ENCODE measurements at places on chromosomes 7 and 10.

- peak; percentile 69 for DNase-seq
These were observed 1.7 kb upstream of the CXCL12 start for GRCh38 chr10:44386546-44387052.

DNA sequence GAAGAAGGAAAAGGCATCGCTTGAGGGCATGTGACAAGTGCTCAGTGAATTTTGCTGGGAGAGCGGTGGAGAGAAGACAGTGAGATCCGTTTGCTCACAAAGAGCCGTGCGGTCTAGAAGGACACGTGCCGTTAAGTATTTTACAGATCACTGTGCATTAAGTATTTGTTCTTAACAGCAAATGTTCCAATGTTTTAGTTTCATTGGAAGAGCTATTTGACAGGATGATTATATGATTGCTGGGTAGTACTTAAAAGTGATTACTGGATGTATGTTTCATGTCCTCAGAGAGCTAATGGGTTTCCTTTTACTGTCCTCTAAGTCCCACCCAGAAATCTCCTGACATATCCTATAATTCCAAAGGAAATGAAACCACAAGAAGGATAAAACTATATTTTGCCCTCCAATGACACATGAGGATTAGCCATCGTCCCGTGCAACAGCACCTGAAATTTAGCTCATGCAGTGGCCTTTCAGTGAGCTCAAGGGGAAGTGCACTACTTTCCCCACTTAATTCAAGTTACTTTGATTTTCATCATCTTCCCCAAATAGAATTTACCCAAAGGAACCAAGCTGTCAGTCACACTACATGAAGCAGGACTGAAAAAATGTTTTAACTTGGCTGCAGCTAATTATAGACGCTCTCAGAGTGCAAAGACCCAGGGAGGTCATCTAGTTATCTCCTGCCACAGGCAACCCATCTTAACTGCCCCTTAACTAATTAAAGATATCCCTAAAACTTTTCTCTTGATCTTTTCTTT lies 80.3 kb downstream of the KLF6 start:
- DNase-seq = no peak

GRCh38 chr10:98041352-98042043 lies 11.1 kb upstream of the CRTAC1 start:
- DNase-seq = peak; percentile 18

DNA sequence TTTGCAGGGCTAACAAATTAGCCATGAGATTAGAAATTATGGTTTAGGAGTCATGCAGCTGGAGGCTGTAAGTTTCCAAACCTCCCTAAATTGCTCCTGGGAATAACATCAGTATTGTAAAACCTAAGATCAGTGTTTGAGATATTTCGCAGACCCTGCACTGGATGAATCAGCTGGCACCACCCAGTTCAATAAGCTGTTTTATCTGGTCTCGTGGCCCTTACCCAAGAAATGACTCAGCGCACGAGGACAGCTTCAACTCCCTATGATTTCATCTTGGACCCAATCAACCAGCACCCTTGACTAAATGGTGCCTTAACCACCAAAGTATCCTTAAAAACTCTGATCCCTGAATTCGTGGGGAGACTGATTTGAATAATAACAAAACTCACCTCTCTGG lies 482.0 kb upstream of the PCDH15 start:
- DNase-seq = no peak

- no peak for DNase-seq
These were observed 32.7 kb upstream of the FZD8 start for GRCh38 chr10:35674843-35675242.

- DNase-seq = no peak
These were observed 38.8 kb downstream of the SVOPL start for GRCh38 chr7:138662076-138662990.

DNA sequence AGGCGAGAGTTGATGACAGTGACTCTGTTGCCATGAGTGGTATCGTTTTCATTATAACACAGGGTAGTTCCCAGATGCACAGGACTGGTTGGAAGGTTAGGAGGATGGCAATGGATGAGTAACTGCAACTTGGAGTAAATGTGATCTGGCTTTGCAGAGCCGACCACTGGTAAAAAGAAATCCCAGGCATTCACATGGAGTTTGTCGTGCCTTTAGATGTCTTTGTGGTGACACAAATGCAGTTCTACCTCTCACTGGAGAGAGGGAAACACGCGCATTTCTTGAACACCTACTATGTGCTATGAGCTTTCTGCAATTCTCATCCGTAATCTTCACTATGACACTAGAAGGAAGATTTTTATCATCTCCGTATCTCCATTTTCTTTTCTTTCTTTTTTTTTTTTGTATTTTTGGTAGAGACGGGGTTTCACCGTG lies 1.7 kb upstream of the MNX1 start:
- DNase-seq = no peak

DNA sequence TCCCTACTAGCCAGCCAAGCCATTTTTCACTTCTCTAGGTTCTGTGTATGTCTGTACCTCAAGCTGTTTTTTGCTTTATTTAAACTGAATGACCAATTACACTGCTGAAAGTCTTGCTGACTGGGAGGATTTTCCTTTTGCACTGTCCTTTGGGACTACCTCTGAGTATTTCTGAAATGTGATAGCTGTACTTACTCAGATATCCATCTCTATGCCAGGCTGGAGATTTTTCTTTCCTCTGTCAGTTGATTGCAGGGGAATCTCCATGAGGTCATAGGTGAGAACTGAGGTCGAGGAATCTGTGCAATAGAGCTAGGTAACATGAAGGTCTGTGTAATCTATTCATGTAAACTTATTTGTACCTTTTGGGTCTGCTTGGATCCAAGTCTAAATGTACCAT lies 38.9 kb upstream of the ANKRD1 start:
- no peak for DNase-seq

- peak; percentile 28 for DNase-seq
These were observed at the start of gene GRM8 for GRCh38 chr7:127252778-127253280. Gene GRM8, minus strand, starts transcription at chr7:127252941.

DNA sequence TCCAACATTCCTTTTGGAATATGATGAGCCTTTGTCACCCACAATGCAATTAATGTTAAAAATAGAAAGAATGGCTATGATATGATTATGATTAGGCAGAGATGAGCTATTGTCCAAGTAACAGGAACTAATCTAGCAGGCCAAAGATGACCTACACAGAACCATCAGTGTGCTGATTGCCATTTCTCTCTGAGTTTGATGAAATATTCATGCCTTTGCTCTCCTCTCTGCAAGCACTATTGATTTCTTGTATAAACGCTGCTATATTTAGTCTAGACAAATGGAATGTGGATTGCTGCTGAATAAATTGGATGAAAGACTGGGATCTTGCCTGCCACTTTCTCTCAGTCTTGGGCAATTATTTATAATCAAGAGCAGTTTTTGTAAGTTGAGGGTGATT lies 85.4 kb downstream of the HDAC9 start:
- DNase-seq = peak; percentile 26

GRCh38 chr10:131854579-131855335 lies 46.1 kb upstream of the PPP2R2D start:
- DNase-seq = no peak

DNA sequence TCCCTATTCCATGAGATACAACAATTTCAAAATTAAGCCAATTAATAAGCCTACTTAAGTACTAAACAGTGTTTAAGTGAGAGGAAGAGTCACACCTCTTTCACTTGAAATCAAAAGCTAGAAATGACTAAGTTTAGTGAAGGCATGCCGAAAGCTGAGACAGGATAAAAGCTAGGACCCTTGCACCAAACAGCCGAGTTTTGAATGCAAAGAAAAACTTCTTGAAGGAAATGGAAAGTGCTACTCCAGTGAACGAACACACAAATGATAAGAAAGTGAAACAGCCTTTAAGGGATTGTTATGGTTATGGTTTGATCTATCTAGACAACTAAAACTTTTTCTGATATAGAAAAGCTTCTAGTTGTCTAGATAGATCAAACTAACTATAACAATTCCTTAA lies 135.4 kb upstream of the KMT2E start:
- DNase-seq = no peak

- DNase-seq = no peak
These were observed 41.9 kb downstream of the DGKI start for GRCh38 chr7:137804836-137805235.

GRCh38 chr7:129975309-129975708 lies 22.5 kb upstream of the UBE2H start:
- DNase-seq = no peak

DNA sequence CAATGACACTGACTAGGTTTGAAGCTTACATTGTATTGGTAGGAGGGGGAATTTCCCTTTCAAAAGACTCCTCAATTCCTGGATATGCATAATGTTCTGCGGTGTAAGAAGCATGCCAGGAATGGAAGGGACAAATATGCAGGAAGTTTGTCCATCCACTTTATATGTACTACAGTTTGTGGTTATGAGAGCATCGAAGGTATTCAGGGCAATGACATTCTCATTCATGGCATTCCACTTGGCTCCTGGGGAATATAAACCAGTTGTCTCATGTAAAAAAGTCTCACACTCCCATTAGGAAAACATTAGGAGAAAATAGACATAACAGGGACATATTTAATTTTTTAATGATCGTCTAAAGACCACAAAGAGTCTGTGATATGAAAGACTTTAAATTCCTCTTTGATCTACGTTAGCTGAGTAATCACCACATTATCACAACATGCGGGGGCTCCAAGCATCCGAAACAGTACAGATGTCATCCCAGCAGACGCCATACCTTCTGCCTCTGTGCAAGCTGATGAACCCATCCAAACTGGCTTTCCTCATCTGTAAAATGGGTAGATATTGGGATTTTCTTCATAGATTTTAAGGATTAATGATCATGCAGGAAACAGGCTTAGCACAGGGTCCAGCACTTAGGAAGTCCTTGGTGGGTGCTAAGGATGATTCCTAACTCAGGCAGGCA lies 675.3 kb downstream of the INHBA start:
- peak; percentile 99 for DNase-seq

DNA sequence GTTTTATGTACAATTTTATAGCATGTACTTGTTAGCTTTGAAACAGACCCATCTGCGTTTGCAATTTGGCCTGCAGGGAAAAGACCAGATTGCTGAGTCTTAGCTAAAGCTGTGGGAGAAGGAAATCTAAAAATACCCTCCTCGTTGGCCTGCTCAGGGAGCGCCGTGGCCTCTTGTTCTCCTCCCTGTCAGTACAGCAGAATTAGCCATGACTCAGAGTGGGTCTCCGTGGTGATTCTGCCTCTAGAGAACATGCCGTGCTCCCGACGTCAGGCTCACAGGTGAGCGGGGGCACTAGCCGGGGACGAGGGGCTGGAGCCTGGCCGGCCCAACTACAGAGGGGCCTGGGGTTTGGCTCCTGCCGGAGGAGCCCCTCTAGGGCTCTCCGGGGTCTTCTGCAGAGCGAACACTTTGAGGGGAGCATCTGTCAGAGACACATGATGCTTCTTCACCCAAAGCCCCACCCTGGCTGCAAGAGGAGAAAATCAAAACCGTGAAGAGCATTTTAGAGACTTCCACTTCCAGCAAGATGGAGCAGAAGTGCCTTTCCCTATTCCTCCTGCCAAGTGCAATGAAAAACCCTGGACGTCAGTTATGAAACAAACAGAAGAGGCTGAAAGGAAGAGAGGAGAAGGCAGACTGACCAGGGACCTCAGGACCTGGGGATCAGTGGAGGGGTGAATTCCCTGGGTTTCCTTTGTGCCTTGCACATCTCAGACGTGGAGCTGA lies 98.9 kb downstream of the LHPP start:
- peak; percentile 24 for DNase-seq

GRCh38 chr7:45421806-45422205 lies 152.4 kb upstream of the ADCY1 start:
- DNase-seq = peak; percentile 77

DNA sequence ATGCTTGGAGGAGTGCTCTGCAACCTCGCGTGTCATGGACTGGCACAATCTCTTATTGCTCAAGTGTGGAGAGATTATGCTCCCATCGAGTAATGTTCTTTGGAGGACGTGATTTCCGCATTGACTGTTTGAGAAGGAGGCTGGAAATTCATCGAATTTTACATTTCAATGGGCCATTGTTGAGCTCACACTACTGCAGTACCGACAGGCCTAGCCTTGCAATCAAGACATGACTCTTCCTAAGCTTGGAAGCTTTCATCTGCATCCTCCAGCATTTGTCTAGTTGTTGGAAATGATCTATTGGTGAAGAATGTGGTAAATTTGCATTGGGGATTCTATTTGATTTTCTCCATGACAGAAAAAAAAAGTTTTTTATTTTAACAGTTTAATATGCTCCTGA lies 156.8 kb downstream of the FZD1 start:
- DNase-seq = no peak

GRCh38 chr10:29608062-29608461 lies 26.7 kb downstream of the SVIL start:
- no peak for DNase-seq

DNA sequence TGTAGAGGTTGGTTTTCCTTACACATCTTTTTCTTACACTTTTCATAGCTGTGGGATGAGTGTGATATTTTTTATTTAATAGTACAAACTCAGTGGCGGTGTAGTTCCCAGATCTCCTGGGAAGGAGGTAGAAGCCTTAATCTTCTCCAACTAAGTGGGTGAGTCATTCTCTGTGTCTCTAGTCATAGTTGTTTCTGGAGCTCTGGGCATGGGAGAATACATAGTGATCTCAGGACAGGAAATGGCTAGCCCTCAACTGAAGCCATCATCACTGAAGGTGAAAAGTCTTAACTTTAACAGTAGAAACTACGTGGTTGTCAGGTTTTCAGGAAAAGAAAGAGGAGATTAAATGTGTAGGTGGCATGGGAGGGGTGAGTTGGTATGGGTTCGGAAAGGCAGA lies 319.4 kb upstream of the FZD8 start:
- peak; percentile 21 for DNase-seq

- no peak for DNase-seq
These were observed 24.0 kb downstream of the KCNMA1 start for GRCh38 chr10:77613476-77614130.

DNA sequence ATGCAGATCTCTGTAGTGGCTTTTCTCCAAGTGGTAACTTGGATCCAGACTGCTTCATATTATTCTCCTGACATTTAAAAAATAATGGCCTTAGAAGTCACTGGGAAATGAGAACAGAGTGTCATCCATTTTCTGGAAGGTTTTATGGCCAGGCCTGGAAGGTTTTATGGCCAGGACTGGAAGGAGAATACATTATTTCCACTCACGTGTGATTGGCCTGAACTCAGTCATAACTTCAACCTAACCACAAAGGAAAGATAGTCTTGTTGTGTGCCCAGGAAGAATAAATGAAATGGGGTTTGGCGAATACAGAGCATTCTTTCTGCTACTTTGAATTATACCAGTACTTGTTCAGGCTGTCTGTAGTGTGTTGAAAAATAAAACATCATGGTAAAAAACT lies 360.9 kb downstream of the GPAM start:
- peak; percentile 53 for DNase-seq

- DNase-seq = peak; percentile 47
These were observed 15.6 kb upstream of the PBLD start for GRCh38 chr10:68348265-68348741.

- no peak for DNase-seq
These were observed 681.0 kb upstream of the C7orf33 start for GRCh38 chr7:147909431-147910148.

- peak; percentile 92 for DNase-seq
These were observed 36.8 kb upstream of the ANK3 start for GRCh38 chr10:60426425-60426824.
